Activated T-cell treated with anti-CD3 and anti-CD28 coated beads, Interleukin-2, amount 50 U/mL, for 24 hours (primary cell): ENCODE measurements at places on chromosomes 11 and 22.
A peak's percentile ranks its signal among the peaks of the same experiment; 100 is the strongest.

- DNase-seq, result no peak
These were observed 7.8 kb upstream of the P4HA3 start for GRCh38 chr11:74319139-74319816.

DNA sequence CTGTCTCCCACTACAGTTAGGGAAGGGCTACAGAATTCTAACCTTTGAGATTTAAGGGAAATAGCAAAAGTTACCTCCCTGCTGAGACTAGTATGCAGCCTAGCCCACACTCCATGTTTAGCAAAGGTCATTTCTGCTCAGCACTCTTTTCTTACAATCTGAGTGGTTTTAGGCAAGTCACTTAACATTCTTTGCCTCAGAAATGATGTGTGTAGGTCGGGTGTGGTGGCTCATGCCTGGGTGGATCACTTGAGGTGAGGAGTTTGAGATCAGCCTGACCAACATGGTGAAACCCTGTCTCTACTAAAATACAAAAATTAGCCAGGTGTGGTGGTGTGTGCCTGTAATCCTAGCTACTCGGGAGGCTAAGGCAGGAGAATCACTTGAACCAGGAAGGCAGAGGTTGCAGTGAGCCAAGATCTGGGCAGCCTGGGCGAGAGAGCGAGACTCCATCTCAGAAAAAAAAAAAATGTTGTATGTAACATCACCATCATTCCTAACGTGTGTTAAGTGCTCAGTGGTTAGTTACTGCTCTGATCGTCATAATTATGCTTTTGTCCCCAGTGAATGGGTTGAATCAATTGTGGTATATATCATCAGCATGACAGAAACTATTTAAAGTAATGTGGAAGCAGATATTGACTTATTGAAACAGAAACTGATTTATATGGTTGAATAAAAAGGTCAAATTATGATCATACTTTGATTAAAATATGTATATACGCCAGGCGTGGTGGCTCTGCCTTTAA, 55.0 kb downstream of the COPB1 start:
- DNase-seq, result no peak

- DNase-seq, result peak; percentile 46
These were observed 29.6 kb downstream of the CAT start for GRCh38 chr11:34468209-34468841.

- DNase-seq, result peak; percentile 93
These were observed at the start of gene UPK2 for GRCh38 chr11:118956094-118956846. Gene UPK2 (plus strand): TSS chr11:118956298. CDS start chr11:118956351, 53 bp downstream.
